ENCODE measurements at places on chromosomes 1 and 21.

DNA sequence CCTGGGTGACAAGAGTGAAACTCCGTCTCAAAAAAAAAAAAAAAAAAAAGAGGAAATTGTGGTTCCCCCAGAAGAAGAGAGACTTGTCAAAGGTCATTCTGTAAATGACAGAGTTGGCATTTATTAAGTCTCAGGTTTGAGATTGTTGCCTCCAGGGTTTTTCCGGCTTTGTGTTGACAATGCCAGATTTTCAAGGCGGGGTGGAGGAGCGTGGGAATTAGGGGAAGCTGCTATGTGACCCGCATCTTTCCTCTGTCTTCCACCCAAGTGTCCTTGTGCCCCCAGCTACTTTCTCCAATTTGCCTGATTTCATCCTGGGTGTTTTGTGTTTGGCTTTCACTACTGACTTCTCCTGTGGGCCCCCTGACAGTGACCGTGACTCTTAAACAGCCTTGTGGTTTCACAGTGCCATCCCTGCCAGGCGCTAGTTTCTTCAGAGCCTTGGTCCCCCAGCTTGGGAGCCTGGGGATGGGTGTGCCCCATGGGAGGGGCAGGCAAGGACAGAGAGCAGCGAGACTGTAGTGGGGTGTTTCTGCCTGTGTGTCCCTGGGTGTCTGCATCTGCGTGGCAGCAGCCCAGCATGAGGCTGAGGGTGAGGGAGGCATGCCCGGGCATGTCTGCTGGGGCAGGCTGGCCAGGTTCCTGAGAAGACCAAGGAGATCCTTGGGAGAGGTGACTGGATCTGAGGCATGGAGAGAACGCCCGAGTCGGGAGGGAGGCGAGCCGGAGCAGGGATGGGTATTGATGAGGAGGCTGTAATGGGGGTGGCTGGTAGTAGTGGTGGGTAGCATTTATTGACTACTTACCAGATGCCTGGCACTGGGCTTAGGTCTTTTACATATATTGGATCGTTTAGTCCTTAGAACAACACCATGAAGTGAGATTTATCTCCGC lies 46.3 kb downstream of the IER5 start:
- DNase-seq = peak; percentile 88

DNA sequence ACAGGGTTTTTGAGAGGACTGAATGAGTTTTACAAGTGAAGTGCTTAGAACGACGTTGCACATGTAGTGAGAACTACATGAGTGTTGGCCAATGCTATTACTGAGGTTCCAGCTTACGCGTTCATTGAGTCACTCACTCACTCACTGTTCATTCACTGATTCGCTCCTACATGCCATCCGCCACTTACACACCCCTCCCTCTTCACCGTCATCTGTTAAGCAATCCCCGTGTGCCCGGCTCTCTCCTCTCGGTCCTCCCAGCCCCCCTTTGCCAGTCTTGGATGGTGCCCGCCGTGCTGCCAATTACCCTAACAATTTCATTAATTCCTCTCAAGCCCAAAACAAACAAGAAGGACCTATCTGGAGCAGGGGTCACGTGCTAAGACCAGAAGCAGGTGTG lies 27.3 kb upstream of the EPHA2 start:
- DNase-seq = no peak

GRCh38 chr1:228312136-228312764 lies 94.4 kb downstream of the TRIM11 start:
- DNase-seq = no peak

- DNase-seq = no peak
These were observed 19.2 kb downstream of the RIMS3 start for GRCh38 chr1:40646315-40646714.

DNA sequence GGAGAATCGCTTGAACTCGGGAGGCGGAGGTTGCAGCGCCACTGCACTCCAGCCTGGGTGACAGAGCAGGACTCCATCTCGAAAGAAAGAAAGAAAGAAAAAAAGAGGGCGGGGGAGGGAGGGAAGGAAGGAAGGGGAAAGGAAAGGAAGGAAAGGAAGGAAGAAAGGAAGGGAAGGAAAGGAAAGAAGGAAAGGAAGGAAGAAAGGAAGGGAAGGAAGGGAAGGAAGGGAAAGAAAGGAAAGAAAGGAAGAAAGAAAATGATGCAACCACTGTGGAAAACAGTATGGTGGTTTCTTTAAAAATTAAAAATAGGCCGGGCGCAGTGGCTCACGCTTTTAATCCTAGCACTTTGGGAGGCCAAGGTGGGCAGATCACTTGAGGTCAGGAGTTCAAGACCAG lies 15.2 kb upstream of the RCAN3 start:
- DNase-seq = no peak
